ENCODE measurements at places on chromosomes 2 and 18.

GRCh38 chr18:62715759-62716615 lies 646 bp downstream of the PHLPP1 start:
- DNase-seq = no peak

GRCh38 chr18:3710712-3711301 lies 260.8 kb downstream of the TGIF1 start:
- DNase-seq = no peak

- DNase-seq = no peak
Measured at GRCh38 chr18:37385846-37386778, 179.5 kb downstream of the CELF4 start.

GRCh38 chr18:8972116-8972515 lies 130.4 kb upstream of the NDUFV2 start:
- DNase-seq = no peak

GRCh38 chr2:217118559-217119284 lies 258.9 kb upstream of the TNP1 start:
- DNase-seq = no peak

DNA sequence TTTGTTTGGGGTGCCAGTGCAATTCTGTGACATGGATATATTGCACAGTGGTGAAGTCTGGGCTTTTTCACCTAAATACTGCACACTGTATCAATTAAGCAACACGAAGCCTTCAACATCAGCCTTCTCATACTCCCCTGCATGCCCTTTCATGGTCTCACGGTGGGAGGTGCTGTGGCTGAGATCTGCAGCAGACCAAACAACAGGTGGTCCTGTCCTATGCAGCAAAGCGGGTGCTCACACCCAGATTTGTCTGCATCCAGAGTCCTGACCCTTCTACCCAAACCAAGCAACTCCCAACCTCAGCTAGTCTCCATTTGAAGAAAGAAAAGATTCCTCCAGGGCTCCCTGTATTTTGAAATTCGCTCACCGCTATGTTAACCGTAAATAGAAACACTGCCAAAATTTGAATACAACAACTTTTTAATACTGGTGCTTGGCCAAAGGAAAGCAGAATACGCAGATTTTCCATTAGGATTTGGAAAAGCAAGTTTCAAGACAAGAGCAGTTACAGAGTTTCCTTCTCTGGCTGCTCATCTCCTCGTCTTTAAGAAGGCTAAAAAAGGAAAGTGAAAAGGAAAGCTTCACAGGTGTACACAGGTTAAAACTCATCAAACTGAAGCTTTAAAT lies 34.9 kb downstream of the FAM168B start:
- DNase-seq = no peak

- no peak for DNase-seq
Measured at GRCh38 chr18:64966667-64967066, 784.1 kb upstream of the CDH7 start.

DNA sequence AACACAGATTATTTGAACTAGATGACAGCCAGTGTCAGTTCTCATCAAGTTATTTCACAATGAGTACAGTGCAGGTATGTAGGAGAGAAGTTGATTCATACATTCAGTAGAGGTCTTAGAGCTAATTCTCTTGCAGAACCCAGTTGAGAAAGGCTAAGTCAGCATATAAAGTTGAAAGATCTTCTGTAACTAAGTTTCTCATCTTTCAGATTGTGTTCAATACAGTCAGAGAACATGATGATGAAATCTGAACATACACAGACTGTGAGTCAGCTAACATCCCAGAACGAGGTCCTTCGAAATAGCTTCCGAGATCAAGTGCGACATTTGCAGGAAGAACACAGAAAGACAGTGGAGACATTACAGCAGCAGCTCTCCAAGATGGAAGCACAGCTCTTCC lies 41.9 kb upstream of the LIMS1 start:
- DNase-seq = no peak

GRCh38 chr2:8590938-8591337 lies 90.9 kb upstream of the ID2 start:
- no peak for DNase-seq

DNA sequence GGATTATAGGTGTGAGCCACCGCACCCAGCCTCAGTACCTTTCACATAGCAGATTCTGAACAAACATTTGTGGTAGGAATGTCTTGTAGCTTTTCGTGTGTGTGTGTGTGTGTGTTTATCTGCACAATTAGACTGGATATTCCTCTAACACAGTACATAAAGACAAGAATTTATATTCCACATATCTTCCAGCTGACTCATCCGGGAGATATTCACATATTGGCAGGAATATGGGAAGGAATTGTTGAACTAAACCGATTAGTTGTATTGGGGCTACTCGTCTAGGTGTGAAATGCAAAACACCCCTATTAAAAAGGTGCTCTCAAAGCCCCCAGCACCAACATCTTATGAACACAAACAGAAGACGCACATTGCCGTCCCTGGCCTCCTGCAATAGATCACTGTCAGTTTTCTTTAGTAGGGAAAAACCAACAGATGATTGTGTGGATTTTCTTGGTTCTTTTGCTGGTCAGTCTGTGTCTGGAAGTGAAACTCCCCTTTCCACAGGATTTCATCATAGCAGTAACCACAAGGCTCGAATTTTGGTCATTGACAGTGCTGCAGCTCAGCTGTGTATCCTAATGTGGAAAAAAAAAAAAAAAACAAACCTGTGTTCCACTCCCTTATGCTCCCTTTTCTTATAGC lies 208.5 kb upstream of the ACVR2A start:
- DNase-seq = no peak

GRCh38 chr2:227848586-227848985 lies 22.8 kb upstream of the DAW1 start:
- no peak for DNase-seq

DNA sequence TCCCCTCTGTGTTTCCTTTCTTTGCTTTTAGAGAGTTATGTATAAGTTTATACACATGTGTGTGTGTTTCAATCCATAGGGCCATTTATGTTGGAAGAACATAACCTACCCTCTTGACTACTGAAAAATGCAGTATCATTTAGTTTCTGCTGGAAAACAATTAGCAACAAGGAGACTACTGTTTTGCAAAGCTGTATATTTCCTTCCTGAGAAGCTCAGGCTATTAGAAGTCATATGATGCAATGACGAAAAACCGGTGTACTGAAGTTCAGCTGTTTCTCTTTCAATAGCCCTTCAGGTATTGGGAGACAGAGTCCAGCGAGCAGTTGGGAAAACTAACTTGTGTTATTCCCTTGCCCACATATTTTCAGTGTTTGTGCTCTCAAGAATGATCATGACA lies 447.7 kb upstream of the GYPC start:
- DNase-seq = no peak

DNA sequence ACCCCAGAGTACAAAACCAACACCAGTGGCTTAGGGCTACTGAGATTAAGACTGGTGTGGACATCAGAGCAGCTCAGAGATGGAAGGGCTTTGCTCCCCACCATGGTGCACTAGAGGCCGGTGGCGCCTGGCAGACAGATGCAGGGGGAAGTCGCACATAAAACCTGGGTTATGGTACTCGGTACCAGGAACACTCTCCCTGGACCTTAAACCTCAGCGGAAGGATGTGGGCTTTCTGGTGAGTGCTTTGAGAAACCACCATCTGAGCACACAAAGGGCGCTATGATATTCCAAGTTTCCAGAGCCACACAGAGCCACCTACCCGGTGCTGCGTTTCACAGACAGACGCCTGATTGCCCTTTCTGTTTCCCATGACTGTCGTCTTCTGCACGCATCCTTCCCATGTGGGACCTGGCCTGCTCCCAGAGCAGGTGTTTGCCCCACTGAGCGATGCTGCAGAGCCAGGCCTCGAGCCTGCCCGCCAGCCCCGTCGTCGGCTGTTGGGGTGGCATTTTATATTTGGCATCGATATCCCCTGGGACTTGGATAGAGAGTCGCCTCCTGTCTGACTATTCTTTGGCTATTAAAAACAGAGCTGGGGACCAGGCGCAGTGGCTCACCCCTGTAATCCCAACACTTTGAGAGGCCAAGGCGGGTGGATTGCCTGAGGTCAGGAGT lies 89.5 kb upstream of the ODC1 start:
- DNase-seq = no peak

- DNase-seq = no peak
Measured at GRCh38 chr2:235270956-235271355, 222.9 kb upstream of the AGAP1 start.

- DNase-seq = no peak
Measured at GRCh38 chr2:59590798-59591197, 962.7 kb downstream of the BCL11A start.

DNA sequence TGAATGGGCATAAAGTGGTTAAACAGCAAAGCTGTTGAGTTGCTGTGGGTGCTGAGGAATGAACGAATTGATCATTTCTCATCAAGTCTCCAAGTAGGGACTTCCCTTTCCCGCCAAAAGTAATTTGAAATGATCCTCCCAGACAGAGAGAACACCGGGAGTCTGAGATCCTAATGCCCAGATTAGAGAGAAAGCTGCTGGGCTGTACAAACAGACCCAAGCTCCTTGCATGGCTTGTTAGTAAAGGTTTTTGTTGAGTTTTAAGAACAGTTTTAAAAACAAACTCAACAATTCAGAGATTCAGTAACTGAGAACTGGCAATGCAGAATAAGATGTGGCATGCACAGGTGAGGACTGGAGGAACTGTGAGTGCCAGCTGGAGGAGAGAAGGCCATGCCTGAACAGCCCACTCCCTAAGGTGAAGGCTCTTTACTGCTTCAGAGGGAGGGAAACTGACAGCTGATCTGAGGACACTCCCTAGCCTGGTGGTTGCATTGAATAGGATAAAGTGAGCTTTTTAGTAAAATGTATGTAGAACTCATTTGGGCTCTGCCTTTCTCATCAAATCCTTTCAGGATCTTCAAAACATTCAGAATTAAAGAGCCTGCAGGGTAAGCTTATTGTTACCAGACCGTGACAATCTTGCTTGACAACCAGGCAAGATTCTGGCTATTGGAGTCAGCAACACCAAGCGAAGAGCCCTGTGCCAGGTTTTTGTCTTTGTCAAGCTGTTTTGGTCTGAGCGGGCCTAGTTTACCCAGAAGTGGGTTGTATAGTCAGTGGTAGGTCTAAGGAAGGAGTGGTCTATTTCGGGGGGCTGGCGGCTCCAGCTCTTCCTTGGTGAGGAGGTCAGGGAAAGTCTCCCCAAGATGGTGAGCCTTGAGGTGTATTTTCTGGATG lies 63.2 kb upstream of the IGFBP5 start:
- DNase-seq = no peak

DNA sequence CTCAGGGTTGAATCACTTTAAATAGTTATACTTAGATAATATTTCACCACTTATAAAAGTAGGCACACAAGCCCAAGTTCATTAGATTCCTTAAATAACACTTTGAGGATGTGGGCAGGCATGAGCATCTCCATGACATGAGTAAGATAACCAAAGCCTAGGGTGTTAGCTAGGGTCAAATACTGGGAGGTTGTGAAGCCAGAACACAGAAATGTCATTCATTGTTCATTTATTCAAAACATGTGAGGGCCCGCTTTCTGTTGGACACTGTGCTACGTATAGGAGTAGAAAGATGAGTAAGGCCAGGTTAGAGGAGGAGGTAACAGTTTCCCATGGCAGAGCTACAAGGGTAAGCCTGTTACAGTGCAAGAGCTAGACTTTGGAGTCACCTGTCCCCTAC lies 93.5 kb upstream of the NEDD4L start:
- no peak for DNase-seq

DNA sequence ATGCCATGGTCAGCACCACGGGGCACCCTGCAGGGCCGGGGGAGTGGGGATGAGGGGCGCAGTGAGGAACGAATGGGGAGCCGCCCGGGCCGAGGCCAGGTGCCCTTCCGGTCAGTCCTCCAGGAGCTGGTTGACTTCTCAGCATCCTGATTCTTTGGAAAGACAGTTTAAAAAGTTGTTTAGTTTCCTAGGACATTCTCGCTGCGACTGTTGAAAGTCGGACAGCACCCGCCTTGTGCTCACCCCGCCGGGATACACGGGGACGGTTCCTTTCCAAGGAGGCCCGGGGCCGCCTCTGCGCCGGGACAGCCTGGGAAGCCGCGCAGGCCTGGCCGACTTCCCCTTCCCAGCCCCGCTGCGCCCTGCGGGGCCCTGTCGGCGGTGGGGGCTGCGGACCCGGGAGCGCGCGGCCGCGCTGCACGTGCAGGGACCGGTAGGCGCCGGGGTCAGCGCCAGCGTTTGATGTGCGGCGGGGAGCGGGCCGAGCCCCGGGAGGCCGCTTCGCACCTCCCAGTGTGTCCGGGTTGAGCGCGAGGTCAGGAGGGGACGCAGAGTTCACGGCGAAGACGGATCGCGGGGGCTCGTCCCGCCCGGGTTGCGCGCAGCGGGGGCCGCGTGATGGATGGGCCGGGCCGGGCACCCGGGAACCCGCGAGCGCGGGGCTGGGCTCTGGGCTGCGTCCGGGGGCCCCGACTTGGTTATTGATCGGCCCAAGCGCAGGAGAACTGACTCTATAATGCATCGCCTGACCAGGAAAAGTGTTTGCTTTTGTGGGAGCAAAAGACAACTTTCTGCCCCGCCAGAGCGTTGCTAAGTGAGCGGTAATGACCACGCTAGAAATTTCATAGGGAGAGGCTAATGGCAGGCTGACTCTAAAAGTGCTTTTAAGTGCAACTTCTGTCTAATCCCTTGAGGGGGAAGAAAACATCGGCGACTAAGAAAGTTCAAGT lies 28.0 kb upstream of the SMIM21 start:
- no peak for DNase-seq

GRCh38 chr2:43848214-43848613 lies 9.4 kb downstream of the ABCG8 start:
- DNase-seq = no peak

GRCh38 chr2:84919885-84920580 lies 14.6 kb downstream of the TMSB10 start:
- DNase-seq = no peak

GRCh38 chr2:142270291-142270690 lies 139.5 kb upstream of the LRP1B start:
- DNase-seq = no peak

DNA sequence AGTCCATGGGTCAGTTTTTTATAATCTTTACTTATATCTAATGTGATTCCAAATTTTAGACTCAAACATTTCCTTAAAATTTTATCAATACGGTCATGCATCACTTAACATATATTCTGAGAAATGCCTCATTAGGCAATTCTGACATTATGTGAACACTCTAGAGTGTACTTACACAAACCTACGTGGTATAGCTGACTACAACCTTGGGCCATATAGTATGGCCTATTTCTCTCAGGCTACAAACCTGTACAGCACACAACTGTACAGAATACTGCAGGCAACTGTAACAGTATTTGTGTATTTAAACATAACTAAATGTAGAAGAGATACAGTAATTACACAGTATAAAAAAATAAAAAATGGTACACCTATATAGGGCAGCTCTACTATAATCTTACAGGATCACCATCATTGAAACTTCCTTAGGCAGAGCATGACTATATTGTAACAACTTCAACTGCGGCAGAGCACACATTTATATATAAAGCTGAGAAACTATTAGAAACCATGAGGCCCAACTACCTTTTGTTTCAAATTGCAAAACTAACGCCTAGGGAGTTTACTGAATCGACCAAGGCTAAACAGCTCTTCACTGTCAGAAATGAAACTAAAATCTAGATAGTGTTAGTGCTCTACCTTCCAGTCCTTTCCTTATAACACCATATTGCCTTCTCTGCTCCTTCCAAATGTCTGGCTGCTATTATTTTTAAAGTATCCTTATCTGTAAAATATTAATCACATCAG lies 6.9 kb downstream of the YES1 start:
- no peak for DNase-seq

GRCh38 chr2:71379086-71379485 lies 47.5 kb downstream of the ZNF638 start:
- no peak for DNase-seq

GRCh38 chr2:207073412-207073800 lies 92.3 kb downstream of the KLF7 start:
- DNase-seq = no peak

GRCh38 chr2:185979546-185980071 lies 241.0 kb downstream of the FSIP2 start:
- DNase-seq = no peak
